ENCODE measurements at places on chromosomes 2 and 18.

GRCh38 chr2:168602846-168603401 is 146.9 kb downstream of the CERS6 start:
- no peak for DNase-seq

DNA sequence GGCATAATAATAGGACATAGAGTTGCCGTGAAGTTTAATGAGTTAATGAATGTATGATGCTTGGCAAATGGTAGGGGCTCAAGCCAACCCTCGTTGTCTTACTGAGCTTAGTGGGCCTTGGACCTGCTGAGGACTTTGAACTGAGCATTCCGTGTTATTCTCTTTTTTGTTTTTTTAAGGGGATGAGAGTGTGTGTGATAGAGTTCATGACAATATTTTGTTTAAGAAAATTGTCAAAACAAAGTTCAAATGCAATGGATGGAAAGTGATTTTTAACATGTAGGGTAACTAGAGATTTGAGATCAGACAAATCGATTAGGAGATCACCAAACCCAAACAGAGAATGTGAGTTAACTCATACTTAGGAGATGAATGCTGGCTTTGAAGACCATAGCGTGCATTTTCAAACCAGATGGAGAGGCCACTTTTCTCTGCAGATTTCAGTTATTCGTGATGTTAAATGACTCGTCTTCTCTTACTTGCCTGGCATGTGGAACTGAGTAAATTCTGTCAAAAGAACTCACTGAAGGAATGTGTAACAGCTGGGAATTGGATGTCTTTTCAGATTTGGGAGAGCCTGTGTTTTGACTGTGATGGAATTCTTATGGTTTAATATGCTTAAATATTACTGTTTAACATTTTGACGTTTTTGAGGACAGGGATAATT is 88.7 kb downstream of the NEDD4L start:
- DNase-seq, result no peak

- no peak for DNase-seq
Measured at GRCh38 chr2:239457586-239458445, 57.0 kb upstream of the HDAC4 start.

DNA sequence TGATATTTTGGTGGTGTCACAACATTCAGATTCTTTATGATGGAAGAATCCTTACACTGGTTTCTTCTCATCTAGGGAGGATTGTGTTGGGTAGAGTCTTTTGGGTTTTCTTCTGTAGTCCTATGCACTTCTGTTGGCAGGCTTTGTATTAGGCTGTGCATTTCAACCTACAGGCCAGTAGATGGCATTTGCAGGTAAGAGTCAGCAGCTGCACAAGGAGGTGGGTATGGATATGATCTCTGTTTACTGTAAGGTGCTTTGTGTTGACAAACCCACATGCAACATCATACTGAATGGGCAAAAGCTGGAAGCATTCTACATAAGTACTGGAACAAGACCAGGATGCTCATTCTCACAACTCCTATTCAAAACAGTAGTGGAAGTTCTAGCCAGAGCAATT is 656.8 kb downstream of the METTL4 start:
- DNase-seq, result peak; percentile 20

DNA sequence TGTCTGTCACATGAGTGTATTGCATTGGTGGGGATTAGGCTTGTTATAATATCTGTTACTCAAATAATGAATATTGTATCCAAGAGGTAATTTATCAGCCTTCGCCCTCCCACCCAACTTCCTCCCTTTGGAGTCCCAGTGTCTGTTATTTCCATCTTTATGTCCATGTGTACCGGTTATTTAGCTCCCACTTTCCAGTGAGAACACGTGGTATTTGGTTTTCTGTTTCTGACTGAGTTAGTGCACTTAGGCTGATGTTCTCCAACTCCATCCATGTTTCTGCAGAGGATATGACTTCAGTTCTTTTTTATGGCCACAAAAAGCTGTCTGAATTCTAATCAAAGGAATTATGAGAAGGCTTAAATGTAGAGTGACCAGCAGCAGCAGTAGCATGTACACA is 104.0 kb upstream of the ARHGAP28 start:
- DNase-seq, result no peak

Data from SHP77 treated with DMSO at 0.1 percent for 48 hours (cell line).